ENCODE measurements at places on chromosomes 4 and X.
A peak's percentile ranks its signal among the peaks of the same experiment; 100 is the strongest.

- no peak for DNase-seq
Observed at GRCh38 chr4:57710053-57710452, 599.9 kb upstream of the IGFBP7 start.

DNA sequence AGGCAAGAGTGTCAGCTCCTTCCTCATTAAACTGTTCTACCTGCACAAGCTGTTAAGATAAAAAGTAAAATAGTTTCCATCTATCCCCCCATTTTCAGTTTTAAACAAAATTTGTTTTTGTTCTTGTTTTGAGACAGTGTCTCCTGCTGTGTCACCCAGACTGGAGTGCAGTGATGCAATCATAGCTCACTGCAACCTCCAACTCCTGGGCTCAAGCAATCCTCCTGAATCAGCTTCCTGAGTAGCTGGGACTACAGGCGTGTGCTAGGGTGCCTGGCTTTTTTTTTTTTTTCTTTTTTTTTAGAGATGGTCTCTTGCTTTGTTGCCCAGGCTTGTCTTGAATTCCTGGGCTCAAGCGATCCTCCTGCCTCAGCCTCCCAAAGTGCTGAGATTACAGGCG lies 105.4 kb downstream of the HS6ST2 start:
- no peak for DNase-seq

GRCh38 chrX:85381602-85382001 lies 2.1 kb upstream of the POF1B start:
- no peak for DNase-seq

DNA sequence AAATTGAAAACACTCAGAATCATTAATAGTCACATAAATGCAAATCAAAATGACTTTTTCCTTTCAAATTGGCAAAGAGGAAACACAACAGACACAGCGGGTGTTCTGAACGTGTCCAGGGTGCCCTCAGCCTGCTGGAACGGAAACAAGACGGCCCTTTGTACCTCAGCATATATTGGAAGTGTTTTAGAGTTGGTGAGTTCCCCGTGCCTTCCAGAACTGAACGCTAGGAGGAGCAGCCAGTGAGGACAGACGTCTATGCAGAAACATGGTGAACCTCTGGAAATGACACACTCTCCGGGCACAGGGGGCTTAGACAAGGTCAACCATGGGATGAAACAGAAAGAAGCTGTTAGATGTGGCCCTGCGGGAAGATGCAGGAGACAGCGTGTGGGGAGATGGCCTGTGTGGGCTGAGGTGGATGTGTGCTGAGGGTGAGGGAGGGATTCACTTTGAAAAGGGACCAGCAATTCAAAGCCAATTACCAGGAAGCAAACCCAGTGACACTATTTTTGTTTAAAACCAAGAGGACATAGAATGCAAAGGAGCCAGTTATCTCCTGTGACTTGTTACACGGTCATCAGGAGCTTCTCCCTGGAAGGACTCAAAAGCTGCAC lies 40.4 kb downstream of the RNF212 start:
- DNase-seq, result peak; percentile 30

GRCh38 chrX:98231003-98231402 lies 1347.3 kb downstream of the RPA4 start:
- DNase-seq, result no peak

DNA sequence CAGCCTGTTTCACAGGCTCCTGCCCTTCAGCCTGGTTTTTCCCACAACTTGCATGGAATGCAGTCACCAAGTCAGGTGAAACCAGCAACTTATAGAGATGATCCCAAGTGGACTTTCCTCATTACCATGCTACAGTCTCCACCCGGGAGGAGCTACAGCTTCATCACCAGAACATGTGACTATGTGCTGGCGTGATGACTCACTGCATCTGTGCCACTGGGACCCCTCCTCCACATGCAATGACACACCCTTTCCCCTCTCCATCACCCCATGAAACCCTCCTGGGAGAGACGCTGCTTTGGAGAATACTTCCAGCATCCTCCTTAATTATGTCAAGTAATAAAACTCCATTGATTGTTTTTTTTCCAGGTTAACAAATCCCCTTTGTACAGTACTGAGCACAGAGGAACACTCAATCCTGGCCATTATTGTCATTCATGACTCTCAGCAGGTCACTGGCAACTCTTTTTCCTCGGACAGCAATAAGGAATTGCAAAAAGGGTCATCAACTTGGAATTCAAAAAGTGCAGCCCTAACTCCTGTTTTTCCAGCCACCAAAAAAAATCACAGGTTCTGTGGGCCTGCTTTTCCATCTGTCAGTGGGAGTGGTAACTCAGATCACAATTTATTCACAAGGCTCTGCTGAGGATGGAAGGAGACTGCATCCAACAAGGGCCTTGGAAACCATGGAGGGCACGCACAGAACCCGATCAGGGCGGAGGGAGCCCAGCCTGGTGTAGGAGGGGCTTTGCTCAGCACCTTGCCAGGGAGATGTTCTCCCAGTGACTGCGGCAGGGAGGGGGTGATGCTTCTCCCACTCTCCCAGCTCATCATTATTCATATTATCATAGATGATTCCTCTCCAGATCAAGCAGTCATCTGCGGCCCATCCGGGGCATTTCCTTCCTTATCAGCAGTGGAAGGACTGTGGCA lies 17.4 kb downstream of the QDPR start:
- DNase-seq, result peak; percentile 67

DNA sequence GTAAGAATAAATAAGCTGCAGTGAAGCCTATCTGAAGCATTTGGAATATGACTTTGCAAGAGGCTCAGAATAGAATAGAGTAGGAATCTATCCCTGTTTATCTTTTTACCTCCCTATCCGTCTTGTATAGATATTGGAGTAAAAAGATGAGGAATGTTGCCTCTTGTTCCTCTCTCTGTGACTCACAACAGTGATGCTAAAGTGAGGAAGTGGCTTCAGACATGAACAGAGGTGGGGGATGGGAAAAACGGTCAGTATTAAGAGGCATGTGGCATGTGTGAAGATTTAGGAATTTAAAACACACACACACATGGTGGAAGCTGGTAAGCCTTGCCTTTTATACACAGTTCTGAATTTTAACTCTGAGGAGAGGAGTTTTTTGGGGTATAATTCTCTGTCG lies 3.8 kb upstream of the DCAF4L1 start:
- DNase-seq, result no peak

DNA sequence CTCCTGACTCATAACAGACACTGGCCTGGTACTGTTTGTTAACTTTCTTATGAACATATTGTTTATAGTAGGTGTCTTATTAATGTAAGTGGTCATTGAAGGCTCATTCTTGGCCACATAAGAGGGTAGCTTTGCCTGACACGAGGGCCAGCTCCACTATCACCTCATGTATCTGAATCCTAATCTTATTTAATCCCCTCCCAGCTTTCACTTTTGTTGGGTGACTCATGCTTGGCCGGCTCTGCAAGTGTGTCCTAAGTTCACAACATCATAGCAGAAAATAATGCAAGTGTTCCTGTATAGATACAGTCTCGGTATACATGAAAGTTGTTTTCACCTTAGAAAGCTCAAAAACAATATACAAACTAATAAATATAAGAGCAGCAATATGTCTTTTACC lies 283.8 kb downstream of the IQCM start:
- DNase-seq, result no peak

DNA sequence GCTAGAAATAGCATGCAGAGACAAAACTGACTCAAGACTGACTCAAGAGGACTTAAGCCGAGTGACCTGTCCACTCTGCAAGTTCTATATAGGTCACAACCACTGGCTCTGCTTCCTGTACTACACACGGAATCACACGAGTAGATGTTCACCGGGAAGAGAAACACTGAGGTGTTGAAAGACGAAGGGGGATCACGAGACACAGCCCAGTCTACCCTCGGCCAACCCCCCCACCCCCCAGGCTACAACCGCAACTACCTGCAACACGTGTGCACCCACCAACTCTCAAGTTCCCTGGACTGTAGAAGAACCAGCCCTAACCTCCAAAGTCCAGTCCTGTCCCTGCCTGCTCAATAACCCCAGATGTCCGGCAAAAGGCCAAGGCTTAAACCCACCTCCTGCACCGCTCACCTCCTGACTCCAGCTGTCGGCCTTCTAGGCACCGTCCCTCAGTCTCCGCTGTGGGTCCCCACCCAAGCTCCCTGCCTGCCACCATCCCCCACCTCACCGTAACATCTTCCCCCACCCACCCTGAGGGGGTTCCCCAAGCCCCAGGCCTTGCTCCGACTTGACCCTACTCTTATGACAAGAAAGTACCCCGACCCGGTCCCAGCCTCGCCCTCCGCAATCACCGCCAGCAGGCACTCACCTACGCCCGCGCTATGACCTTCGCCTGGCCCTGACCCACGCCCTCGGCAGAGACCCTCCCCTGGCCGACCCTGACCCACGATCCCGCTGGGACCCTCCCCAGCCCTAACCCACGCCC lies 739 bp downstream of the GAK start:
- DNase-seq, result peak; percentile 89
